ENCODE measurements at places on chromosomes 1 and 21. TPM values are rescaled to one million over a fixed set of nuclear protein-coding genes. Genes with fewer than 3 reads are reported as not detected.

DNA sequence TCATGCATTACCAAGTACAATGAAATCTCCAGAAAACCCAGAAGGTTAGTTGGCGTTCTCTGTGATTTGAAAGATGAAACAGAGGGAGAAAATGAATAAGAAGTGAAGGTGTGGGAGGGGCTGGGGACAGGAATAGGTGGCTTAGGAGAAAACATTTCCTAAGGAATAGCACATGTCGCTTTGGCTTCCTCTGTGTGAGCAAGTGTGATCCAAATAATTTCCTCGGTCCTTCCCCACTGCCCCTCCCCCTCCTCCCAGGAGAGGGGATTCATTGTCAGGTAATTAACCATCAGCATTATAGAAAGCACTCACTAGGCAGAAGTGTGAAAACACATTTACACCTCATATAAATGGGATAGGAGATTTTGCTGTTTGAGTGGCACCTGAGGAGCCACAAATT lies 105.5 kb downstream of the NUF2 start:
- no peak for DNase-seq

Gene C1orf21
- total RNA-seq: 24.9 TPM

- peak; percentile 68 for DNase-seq
These were observed 408 bp downstream of the LMO4 start for GRCh38 chr1:87329051-87329525.

GRCh38 chr1:3902571-3903091 lies 2.6 kb upstream of the C1orf174 start:
- no peak for DNase-seq

- DNase-seq: no peak
These were observed 3.7 kb downstream of the LENEP start for GRCh38 chr1:154996966-154997701.

DNA sequence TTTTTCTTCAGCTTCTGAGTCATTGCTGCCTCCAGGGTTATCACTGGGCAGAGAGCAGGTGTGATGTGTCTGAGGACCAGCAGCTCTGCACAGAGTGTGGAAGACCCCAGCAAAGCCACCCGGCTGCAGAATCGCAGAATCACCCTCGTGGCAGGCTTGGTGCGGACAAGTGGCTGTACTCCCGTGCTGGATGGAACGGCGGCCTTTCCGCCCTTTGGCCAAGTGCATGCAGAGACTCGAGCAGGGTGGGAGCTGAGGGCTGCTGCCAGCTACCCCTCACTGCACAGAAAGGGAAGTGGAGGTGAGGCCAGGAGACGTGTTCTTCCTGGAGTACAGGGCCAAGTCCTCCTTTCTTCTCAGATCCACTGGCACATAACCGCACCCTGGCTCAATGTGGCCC lies 162.5 kb downstream of the PCBP3 start:
- no peak for DNase-seq

Gene MEAF6
- total RNA-seq: 147 TPM

DNA sequence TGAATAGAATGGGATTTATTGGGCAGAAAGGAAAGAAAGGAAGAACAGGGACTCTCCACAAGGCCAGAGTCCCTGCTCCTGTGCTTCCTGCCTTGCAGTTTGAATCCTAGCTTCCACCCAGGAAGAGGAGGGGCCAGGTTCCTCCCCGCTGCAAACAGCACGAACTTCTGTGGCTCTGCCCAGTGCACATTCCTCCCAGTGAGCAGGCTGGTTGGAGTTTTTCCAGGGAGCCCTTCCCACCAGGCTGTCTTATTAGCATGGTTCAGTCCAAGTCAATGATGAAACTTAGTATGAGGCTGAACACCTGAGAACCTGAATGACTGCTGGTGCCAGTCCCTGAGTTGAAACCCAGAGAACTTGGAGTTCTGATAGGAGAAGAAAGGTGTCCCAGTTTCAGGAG lies 247.2 kb downstream of the DUSP10 start:
- DNase-seq: no peak

DNA sequence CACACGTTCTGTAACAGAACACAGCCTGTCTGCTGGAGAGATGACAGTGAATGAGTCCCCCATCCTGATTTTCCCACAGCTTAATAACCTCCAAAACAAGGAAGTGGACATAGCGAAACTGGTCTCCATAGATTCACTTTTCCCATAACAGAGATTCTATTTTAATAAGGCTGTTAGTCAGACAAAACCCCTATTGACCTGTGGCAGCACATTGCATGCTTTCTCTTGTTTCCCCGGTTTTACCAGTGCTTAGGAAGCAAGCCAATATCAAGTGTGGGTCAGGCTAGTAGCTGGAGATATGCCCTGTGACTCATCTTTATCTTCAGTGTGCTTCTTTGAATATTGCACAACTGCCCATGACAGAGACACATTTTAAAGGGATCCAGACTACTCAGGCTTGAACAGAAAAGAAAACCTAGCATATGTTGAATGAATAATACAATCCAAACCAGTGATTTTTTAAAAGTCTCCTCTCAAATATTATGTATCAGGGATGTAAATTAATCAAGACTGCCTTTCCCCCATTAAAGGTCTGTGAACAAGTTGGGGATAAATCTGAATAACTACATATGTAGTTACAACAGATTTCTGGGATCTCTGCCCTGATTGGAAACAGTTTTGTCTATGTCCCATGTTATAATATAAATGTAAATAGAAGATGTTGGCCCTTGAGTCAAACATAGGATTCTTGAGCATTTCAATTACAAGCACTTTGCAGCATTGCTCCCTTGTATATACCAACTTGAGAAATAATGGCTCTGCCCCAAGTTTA lies 11.9 kb upstream of the CLDN8 start:
- no peak for DNase-seq

Gene SLC1A7
- total RNA-seq: not detected

DNA sequence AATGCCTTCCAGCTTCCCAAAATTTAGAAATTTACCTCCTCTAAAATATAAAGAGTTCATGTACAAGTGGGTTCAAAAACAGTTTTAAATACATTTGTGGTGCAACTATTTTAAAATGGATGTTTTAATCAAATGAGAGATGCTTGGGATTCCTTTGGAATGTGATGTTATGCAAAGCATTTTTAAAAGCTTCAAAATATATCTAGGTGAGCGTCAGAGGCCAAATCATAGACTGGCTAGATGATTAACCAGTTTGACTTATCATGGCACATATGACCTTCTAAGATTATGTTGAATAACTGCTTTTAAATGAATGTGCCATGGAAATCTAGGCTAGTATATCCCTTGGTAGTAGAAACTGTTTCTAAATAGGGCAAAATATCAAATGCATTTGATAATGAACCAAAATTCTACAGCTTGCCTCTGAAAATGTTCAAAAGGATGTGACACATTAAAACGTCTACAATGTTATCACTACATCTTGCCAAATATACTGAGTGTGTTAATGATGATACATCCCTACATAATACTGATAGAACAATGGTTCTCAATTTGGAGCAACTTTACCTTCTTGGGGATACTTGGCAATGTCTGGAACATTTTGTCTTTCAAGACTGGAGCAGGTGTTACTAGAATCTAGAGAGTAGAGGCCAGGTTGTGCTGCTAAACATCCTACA lies 650.9 kb upstream of the ADGRL2 start:
- no peak for DNase-seq

GRCh38 chr1:115275216-115275615 lies 62.8 kb downstream of the NGF start:
- no peak for DNase-seq

DNA sequence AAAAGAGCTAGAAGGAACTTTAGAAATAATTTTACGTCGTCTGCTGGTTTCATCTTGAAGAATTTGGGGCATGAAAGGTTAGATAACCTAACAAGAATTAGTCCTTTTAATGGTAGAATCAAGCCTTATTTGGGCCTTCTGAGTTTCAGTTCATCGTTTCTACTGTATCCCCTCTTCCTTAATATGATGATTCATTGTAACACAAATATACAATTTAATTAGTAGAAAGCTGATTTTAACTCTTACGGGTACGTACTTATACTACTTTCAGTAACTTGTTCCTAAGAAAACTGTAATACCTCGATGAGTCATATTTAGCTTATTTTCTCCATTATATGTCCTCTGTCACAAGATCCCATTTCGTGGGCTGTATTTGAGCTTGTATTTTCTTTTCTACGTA lies 264.7 kb downstream of the RYR2 start:
- no peak for DNase-seq

DNA sequence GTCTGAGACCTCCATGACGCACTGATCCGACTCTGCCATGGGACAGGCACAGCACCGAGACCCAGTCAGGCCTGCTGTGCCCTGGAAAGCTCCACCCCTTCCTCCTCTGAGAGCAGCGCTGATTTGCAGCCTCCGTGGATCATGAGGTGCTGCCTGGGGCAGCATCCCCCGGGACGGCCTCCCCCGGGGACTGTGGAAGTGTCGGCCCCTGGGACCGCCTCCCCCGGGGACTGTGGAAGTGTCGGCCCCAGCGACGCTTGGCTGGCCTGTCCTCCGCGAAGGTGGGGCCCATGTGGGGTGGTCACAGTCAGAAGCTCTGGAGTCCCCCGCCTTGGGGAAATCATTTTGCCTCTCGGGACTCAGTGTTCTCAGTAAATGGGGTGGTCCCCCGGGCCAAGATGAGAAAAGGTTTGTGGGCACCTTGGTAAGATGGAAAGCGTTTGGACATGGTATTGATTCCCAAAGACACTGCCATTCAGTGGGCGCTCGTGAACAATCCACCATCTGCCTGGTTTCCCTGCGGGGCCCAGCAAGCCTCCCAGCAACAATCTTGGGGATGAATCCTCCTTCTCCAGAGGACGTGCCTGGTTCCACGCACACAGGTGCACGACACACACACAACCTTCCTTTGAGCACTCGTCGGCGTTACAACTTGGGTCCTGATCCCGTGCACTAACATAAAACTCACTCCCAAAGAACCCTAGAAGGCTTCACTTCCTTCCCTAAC lies 3.0 kb downstream of the TFF2 start:
- no peak for DNase-seq

DNA sequence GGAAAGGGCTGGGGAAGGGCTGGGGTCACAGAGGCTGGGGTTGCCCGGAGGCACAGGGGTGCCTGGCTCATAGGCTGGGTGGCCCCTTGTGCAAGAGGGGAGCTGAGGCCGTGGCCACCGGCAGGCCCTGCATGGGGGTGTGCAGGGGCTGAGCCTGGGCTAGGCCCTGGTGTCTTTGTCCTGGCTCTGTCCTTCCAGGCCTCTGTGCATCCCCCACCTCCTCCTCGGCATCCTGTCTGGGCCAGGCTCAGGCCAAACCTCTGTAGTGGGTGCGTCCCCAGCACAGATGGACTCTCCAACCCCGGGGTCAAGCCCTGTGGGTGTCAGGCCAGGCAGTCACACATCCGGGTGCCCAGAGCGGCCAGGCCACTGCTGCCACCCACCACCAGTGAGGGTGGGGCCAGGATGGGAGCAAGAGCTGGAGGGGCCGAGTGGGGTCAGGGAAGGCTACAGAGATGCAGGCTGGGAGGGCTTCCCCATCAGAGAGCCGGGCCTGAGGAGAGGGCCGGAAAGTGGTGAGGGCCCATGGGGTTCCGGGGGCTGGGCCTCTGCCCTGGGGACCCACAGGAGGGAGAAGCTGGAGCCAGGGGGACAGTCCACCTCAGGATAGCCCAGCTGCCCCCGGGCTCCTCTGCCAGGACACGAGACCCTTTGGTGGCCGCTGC lies 19.4 kb downstream of the PANK4 start:
- no peak for DNase-seq

DNA sequence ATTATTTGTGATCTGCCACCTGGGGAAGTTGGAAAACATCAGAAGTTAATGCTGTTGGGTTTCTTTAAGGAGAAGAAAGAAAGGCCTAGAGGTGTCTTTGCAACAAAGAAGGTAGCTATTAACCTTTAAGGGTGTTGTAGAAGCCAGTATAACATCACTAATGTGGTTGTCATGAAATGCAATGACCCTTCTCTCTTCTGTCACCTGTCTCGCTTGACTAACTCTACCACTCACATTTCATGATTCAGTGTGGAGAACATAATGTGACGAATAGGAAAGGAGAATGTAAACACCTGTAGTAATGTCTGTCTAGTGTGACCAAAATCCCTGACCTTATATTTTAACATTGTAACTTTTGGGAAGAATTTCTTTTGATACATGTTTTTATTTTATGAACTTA lies 211.7 kb upstream of the UBE2U start:
- no peak for DNase-seq

GRCh38 chr1:36076979-36077573 lies 6.8 kb upstream of the TEKT2 start:
- DNase-seq: no peak

Gene DCST2
- total RNA-seq: under 0.01 TPM

DNA sequence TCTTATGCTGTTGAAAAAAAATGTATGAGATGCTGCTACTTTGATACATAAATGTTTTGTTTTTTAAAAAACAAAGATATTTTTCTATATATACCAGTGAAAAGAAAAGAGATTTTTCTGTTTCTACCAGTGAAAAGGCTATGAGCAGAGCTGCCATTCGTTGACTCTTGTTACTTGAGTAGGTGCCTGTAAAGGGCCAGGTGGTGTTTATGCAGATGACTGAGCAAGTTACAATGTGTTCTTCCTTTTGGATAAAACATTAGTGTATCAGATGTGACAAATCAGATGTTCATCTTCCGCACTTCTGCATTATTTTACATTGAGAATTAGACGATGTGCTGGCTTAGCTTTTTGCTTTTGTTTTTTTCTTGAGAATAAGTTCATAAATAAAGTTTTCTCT lies 45.4 kb downstream of the BARHL2 start:
- DNase-seq: no peak

- no peak for DNase-seq
These were observed 427 bp downstream of the FAM3B start for GRCh38 chr21:41317063-41317392.

Gene AADACL3
- not detected for total RNA-seq

- DNase-seq: no peak
These were observed 241.8 kb upstream of the KIAA0040 start for GRCh38 chr1:175434283-175434860.

DNA sequence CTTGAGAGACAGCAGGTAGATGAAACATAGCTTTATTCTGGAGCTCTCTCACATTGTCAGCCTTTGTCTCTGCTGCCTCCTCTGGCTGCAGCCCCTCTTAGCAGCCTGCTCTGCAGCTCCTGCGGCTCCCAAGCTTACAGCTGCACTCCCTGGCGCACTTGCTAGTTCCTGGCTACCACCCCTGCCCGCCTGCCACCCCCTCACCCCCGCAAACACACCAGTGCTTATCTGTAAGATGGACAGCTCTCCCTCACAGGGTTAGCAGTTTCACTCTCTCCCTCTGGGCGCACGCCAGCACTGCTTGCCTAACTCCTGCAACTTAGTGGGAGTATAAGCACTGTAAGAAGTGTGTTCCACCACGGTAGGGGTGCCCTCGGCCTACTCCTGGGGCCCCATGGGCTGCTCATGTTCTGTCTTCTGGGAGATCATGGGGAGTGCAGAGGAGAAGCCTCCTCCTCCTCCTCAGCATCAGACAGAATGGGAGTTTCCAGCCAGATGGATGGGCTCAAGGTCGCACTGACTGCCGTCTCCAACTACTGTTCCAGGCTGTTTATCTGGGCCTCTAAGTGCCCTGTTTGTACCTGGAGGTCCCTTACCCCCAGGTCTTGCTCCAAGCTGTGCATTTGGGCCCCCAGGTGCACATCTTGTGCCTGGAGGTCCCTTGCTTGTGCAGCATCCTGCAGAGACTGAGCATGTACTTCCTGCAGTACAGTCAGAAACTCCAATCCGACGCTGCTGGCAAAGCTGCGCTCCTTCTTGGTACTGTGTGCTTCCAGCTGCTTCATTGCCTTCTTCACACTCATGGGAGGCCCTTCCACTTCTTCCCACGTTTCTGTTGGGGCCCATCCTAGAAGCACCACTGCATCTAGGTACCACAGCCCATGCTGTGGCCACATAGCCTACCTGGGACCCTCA lies 1388.1 kb downstream of the AMY1C start:
- no peak for DNase-seq

Gene SSR2
- 230 TPM for total RNA-seq

GRCh38 chr21:45470773-45471524 lies 66.0 kb downstream of the COL18A1 start:
- DNase-seq: peak; percentile 63

Gene GJC2
- total RNA-seq: 0.82 TPM

- no peak for DNase-seq
These were observed 61.4 kb downstream of the SCCPDH start for GRCh38 chr1:246785494-246786111.

Data from frontal cortex (tissue), 4 donors.